ENCODE measurements at places on chromosomes 5 and 9.

DNA sequence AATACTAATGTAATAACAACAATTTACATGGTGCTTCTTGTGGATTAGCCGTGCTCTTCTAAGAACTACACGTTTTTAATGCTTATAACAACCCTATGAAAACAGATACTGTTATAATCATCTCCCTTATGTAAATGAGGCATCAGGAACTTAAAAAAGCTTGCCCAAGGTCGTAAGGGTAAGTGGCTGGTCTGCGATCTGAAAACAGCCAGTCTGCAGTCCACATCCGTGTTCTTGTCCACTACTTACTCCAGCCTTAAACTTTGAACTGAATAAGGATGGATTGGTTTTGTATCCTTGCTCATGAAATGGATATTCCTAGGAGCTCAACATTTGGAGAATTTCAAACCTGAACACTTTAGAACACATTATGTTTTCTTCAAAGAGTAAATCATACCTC lies 26.7 kb downstream of the PAM start:
- DNase-seq = no peak

DNA sequence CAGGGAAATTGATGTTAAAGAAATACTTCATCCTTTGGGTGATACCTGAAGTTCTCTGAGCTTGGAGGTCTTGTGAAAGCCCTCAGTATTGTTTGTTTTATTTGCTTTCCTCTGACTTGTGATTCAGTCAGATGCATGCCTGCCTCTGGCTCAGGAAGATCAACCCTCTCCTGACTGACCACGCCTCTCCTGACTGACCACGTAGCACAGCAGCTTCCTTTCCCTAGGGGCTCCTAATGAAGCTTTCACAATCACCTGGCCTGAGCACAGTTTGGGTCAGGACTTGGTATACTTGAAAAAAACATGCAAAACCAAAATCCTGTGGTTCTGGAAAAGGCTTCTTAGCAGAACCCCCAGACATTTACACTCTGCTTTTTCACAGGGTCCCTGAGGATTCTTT lies 3.8 kb downstream of the TGFBI start:
- DNase-seq = no peak

- DNase-seq = no peak
Observed at GRCh38 chr5:96687812-96688453, 25.8 kb downstream of the CAST start.

DNA sequence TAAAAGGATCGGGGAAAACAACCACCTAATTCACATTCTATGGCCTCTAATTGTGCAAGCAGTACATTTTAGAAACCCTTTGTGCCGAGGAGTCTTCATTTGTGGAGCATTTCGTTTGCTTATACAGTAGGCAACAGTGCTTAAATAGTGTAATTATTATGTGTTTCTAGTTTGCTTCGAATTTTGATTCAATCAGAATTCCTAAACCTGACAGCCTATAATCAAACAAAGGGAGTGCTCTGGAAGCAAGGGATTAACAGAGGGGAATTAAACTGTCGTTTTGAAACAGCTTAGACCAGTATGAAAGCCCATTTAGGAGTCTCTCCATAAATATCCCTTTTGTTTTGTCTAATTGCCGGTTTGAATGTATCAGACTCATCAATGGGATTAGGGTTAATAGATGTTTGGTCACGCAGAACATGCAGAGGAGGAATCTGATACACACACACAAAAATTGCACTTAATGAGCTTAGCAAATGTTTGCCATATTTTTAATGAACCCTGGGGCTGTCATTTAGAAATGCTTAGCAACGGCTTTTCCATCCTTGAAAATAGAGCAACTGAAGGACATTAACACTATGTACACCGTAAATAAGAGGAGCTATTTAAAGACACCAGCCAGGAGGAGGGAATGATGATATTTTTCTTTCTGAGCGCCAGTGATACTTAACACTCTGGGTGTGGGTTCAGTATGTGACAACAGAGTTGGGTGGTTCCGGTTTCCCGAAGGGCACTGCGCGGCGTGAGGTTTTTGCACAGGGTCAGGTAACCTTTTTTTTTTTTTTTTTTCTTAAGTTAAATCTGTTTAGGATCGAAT lies 404.7 kb downstream of the TLE4 start:
- DNase-seq = no peak

Data from activated CD8-positive, alpha-beta memory T cell treated with anti-CD3 and anti-CD28 coated beads for 48 hours (primary cell).